Hypothalamus (tissue), 51 donors: ENCODE measurements at places on chromosomes 6 and 20.

- DNase-seq, result no peak
Observed at GRCh38 chr20:3923818-3924217, 34.6 kb downstream of the PANK2 start.

GRCh38 chr20:64189986-64190385, 25.7 kb downstream of the MYT1 start:
- DNase-seq, result no peak

GRCh38 chr20:42914302-42914701, 275.4 kb downstream of the PTPRT start:
- DNase-seq, result no peak

DNA sequence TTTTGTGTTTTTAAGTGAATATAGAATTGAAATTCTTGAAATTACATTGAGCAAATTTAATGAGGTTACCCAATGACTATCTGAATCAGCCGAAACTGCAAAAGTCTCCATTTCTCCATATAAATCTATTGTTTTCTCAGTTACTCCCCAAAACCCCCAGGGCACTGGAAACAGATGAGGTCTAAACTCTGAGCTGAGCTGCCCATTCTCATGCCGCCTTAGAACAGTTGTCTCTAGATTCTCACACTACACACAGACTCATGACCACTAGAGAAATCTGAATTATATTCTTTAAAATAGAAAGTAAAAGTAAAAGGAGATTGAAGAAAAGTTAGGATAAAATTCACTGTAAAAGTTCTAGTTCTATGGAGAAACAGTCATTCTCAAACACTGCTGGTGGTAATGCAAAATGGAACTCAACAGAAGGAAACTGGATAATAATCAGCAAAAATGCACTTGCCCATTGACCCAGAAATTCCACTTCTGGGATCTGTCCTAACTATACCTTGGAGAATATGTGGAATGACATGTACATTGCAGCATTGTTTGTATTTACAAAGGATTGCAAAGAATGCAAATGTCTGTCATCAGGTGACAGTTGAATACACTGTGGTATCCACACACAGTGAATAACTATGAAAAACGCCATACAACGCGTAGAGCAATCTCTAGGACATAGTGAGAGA, 125.5 kb downstream of the IPCEF1 start:
- no peak for DNase-seq

DNA sequence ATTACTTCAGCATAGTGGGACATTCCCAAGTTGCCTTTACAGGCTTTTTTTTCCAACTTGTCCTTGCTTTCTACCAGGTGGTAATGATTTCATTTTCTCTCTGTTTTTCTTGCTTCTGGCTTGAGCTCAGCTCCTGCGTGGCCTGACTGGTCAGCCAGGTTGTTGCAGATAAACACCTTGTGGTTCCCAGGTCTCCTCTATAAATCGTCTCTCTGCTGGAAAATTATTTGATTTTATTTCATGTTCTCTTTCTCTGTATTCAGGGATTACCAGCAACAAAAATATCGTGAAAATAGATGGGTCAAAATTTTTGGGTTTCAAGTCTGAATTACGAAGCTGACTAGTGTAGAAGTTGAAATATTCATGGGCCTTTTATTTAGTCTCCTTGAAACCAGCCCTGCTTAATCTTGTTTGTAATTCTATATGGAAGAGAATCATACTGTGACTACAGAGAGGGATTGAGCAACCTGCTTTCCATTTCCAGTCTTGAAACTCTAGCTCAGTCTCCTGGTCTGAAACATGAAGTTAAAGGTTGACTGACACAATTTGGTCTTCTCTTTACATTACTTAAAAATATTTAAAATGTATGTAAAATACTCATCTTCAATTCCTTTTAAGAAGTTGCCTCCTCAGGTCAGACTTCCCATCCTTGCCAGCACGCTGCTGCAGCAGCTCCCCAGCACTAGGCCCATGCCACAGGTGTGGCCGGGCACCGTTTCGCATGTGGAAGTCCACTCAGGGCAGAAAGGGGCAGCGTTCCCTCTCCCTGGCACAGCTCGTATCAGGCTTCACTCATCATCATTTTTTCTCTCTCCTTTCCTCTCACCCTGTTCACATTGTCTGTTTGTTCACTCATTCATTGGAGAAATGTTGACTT, 7.1 kb downstream of the DUSP22 start:
- no peak for DNase-seq

DNA sequence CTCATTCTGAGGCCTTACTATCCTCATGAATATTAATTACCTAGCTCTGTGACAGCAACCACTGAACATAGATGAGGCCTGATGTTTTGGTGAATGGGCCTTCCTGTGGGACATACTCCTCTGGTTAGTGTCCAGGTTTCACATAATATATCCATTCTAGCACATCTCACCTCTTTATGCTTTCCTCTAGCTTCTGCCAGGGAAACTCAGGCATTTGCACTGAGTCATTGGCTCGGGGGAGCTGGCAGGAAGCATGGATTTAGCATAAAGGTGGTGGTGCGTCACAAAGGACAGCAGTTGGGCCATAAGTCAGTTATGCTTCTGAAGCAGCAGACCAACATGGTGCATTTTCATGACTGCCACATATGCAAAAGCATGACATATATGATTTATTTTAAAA, 37.5 kb upstream of the TMEM170B start:
- DNase-seq, result no peak

DNA sequence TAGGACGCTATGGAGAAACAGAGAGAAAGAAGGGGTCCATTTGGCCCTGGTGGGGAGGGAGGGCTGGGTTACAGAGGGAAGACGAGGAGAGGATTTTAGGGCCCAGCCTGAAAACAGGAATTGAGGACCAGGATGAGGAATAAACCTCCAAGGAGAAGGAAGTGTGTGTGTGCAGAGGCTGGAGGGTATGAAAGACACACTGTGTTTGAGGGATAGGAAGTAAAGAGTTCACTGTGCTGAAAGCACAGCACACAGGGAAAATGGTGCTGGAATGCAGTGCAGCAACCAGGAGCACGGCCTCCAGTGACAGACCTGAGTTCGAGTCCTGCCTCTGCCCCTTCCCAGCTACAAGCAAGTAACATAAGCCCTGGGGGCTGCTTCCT, 7.8 kb downstream of the MBOAT1 start:
- DNase-seq, result no peak

GRCh38 chr6:107129370-107129925, 14.1 kb upstream of the BEND3 start:
- no peak for DNase-seq

DNA sequence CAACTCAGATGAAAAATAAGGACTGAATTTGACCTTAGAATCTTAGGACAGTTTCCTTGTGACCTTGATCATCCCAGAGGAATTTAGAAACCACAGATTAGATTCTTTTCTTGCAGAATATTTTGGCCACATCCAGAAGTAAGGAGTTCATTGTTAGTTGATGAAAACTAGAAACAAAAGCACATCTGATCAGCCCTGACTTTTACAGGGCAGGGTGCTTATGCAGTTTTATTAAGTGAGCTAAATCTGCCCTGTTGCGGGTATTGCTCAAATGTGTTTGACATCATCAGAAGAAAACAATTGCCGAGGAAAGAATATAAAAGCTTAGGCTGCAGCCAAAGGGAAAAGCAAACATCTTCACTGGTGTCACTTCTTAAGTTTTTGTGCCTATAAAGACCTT, 100.8 kb downstream of the MTFR2 start:
- no peak for DNase-seq

DNA sequence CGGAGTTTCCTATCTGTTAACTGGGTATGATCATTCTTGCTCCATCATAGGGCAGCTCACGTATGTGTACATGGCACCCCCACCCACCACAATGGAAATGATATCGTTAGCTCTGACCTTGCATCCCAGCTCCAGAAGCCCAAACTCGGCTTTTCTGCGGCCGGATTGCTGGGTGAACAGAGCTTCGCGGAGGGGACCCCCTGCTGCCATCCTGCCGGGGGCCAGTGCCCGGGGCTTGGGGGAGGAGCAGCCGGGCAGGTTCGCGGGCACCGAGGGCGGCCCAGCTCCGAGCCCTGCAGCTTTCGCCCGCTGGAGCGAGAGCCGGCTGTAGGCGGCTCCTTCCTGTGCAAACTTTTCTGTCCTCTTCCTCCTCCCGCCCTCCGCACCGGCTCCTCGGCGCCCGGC, 24.9 kb upstream of the FUCA2 start:
- DNase-seq, result peak; percentile 2

DNA sequence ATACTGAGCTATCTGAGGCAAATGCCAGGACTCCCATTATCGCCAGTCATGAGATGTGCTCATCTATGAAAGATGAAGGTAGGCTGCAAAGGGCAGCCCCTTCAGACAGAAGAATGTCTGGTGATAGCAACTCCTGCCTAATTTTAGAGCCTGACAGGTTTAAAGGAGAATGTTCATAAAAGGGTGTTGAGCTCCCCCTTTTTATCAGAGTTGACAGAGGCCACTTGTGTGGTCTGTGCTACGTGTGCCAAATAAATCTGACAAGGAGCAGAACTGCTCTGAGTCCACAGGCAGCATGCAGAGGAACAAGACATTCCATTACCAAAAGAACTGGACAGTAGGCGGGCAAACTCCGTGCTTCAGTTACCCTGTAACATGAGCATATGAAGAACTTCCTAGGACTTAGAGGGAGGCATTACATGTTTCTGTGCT, 101.8 kb downstream of the PREP start:
- no peak for DNase-seq
